ENCODE measurements at places on chromosomes 6 and 20.

GRCh38 chr6:150426198-150426597, 57.4 kb downstream of the IYD start:
- no peak for DNase-seq

DNA sequence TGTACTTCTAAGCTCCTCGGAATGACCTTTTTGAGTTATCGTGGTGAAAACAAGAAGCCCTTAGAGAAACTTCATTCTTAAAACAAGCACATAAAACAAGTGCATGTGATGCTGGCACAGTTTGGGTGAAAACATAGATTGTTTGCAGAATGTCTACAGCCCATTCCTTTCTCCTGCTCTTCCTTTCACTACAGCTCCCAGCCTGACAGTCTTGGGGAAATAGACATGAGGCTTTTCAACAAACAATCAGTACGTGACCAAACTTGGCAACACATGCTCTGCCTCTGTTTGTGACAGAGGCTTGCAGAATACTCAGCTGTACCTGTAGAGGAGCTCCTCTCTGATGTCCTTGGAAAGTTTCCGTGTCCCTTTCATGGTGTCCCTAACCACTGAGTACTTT, 321.6 kb downstream of the ZFAND3 start:
- no peak for DNase-seq

DNA sequence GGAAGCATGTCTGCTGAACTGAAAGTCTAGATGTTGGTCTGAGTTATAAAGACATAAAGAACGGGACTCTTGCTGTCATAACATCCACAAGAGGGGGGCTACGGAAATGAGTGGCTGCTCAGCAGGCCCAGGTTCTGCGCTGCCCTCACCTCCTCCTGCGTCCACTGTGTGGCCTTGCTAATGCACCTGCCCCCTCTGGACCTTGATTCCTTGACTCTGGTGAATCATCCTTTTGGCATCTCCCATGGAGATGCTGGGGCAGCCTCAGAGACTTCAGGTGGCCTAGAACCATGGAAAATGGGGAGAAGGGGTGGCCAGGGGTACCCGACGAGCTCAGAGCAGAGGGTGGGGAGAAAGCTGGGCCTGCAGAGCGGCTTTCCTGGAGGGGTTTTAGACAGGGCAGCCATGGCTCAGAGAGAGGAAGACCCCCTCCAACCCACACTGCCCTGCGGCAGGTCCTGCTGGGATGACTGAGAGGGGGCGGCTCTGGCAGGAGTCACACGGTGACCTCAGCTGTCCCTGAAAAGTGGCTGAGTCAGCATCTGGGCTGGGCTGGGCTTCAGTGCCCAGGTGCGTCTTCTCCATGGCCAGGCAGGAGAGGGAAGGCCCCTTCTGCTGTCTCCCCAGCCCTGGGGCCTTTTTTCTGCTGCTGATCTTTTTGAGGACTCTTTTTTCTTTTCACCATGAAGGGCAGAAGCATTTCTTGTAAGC, 46.9 kb downstream of the DLGAP4 start:
- no peak for DNase-seq

DNA sequence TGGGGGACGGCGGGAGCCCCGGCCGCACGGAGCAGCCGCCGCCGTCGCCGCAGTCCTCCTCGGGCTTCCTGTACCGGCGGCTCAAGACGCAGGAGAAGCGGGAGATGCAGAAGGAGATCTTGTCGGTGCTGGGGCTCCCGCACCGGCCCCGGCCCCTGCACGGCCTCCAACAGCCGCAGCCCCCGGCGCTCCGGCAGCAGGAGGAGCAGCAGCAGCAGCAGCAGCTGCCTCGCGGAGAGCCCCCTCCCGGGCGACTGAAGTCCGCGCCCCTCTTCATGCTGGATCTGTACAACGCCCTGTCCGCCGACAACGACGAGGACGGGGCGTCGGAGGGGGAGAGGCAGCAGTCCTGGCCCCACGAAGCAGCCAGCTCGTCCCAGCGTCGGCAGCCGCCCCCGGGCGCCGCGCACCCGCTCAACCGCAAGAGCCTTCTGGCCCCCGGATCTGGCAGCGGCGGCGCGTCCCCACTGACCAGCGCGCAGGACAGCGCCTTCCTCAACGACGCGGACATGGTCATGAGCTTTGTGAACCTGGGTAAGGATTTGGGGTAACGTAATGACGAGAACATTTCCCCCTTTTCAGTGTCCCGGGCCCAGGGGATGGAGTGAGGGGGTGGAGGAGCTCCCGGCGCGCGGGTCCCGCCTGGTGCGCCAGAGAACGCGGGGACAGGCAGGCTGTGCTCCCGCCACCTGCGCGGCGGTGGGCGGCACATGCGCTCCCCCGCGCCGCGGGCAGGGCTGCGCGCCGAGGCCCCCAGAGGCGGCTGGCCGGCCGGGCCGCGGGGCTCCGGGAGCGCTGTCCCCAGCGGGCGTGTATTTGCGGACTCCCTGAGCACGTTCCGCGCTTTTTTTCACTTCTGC, 1.4 kb downstream of the BMP6 start:
- DNase-seq, result peak; percentile 44

DNA sequence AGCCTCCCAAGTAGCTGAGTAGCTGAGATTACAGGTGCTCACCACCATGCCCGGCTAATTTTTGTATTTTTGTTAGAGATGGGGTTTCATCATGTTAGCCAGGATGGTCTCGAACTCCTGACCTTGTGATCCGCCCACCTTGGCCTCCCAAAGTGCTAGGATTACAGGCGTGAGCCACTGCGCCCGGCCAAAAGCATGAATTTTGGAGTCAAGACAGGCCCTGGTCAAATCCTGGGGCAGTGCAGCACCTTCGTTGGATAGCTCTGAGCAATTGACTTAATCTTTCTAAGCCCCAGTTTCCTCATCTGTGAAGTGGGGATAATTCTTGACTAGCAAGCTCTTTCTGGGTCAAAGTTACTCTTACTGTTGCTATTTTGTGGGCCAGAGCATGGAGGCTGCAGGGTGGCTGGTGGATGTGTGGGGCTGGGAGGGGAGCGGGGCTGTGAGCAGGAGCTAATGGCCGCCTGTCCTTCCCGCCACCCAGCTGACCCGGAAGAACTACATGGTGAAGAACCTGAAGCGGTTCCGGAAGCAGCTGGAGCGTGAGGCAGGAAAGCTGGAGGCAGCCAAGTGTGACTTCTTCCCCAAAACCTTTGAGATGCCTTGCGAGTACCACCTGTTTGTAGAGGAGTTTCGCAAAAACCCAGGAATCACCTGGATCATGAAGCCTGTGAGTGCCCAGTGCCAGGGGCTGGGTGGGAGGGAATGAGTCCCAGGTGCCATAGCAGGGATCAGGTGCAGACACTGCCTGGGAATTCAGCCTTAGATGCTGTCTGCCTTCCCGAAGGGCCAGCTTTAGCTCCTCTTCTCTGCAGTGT, 39.0 kb downstream of the TTLL9 start:
- no peak for DNase-seq

DNA sequence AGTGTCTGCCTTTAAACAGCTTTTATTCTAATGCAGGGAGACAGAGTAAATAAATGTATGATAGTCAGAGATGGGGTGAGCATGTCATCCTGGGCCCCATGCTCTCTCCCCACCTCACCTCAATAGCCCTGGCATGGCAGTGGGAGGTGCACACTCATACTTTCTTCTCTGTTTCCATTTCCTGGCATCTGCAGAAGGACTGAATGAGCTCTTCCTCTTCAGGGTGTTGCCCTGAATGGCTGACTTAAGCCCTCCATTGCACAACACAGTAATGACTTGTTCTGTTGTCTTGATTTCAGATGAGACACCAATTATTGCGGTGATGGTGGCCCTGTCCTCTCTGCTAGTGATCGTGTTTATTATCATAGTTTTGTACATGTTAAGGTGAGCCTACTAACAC, 57.0 kb upstream of the GNRH2 start:
- peak; percentile 51 for DNase-seq

GRCh38 chr6:139490482-139490881, 116.0 kb upstream of the CITED2 start:
- no peak for DNase-seq

- DNase-seq, result no peak
These were observed 5.3 kb upstream of the AKAP7 start for GRCh38 chr6:131129689-131130553.

GRCh38 chr20:50673146-50673465, 18.2 kb downstream of the RIPOR3 start:
- no peak for DNase-seq

DNA sequence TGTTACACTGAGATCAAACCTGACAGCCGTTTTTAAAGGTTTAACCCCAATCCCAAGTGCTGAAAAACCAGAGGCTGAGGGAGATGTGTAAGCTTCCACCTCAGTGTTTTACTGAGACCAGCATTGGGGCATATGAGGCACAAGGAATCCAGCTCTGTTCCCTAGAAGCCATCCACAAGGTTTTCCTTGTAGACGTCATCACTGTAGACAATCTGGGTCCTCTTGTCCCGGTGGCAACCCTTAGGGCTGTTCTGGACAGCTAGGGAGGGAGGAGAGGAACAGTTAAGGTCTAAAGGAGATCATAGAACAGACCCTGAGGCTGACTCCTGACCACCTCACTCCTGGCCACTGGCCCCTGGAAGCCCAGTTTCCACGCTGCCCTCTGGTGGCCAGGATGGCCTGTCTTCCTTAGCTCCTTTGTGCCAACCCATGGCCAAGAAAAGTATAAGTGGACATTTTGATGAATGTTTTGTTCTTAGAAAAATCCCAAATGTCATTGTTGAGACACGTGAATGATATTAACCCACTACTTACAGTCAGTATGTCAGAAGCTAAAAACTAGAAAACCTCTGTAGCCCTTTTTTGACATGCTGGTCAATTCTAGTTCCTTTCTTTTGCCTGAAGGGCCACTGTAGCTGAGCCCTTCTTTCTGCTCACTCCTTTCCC, 6.4 kb downstream of the CFB start:
- peak; percentile 84 for DNase-seq

DNA sequence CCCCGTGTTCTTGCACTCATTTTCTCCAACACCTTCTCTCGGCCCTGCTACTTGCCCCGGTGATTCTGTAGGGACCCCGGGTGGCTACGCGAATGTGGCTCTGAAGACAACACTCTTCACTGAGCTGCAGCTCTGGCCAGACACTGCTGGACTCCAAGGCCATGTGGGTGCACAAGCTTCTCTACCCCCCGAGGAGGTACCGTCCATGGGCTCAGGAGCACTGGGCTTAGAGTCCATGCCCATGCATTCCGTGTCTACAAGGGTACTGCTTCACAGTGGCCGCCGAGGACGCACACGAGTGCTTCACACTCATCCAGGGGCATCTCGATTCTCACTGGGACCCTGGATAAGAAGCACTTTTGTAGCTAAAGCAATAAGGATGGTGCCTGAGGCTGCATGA, 59.5 kb downstream of the SMOC2 start:
- DNase-seq, result no peak

GRCh38 chr6:159961528-159961927, 7.4 kb upstream of the IGF2R start:
- DNase-seq, result no peak

DNA sequence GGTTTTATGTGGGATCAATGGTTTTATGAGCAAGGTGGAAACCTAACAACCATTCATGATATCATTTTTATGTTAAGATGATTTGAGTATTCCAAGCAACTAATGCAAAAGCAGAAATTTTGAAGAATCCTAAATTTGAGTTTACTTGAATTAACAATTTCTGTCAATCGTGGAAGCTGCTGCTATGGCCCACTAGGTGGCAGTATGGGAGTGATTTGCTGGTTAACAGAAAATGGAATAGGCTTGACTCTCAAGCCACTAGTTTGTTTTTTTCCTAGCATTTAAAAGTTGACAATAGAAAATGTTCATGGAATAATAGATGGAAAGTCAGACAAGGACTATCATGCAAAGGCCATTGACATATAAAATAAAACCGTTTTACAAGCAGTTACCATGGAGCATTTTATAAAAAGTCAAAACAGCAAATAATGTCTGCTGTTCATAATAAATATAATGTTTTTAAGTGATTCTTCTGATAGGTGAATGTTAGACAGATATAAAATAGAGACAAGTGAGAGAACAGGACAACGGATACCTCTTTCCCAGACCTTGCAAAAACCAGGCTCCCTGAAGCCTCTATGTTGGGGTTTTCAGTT, 43.0 kb upstream of the TMEM200A start:
- peak; percentile 64 for DNase-seq

GRCh38 chr6:139680819-139681218, 306.4 kb upstream of the CITED2 start:
- no peak for DNase-seq

DNA sequence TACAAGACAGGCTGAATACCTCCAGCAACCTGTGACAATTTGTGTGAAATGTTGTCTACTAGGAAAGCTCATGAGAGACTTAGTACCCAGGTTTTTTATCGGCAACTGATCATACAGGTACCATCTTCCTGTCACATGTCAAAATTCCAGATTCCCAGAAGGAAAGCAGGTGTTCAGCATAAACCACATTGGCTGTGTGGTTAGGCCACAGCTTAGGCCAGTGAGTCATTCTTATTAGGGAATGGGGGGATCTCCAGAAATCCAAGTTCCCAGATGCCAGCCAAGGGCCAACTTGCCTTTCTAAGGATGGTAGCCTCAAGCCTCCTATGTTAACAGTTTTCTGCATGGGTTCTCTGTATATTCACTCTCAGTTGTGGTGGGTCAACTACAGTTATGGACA, 65.9 kb downstream of the FAM184A start:
- no peak for DNase-seq

- DNase-seq, result no peak
These were observed 13.4 kb downstream of the FOXC1 start for GRCh38 chr6:1622851-1623768.

- peak; percentile 69 for DNase-seq
These were observed 93.1 kb downstream of the CHD6 start for GRCh38 chr20:41524980-41525613.

DNA sequence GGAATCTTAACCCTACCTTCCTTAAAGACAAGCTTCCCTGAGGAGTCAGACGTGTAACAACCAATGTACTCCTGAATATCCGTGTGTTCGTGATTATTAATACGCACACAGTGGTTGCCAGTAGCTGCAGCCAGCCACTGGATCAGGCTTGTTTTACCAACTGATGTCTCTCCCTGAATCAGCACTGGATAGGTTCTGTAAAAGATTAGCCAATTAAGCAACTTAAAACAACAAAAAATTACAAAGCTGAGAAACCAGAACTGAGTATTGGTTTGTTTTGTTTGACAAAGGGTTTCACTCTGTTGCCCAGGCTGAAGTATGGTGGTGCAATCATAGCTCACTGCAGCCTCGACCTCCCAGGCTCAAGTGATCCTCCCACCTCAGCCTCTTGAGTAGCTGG, 69.3 kb downstream of the MDN1 start:
- DNase-seq, result no peak

DNA sequence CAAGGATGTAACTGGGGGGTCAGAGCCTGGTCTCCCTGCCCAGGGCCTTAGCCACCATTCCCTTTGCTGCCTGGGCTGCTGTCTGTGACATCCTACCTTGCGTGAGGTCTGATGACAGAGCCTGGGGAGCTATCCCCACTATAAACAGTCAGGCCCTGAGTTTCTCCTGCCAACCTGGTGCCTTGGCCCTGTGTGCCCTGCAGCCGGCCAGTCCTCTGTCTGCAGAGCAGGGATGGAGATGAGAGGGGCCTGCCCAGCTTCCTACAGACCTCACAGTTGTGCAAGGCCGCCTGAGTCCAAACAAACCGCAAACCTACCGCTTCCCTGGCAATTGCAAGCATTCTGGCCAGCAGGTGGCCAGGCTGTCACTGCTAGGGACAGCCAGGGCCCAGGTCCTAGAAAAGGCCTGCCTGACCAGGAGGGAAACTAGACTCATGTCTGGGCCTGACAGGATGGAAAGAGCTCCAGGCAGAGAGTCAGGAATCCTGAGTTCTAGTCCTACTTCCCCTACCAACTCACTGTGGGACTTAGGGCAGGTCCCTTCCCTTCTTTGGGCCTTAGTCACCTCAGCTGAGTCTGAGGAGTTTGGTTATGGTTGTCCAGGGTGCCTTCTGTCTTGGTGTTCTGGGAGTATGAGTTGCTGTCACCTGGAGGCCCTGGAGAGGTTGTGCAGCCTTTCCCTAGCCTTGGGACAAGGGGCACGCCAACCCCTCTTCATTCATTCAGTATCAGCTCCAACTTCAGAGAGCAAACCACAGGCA, 86.2 kb downstream of the VEGFA start:
- DNase-seq, result no peak
